WTC11 (cell line): ENCODE measurements at places on chromosomes 4 and X.

- no peak overlapping the region for H3K4me3 ChIP-seq
- no peak overlapping the region for H3K27ac ChIP-seq
- H3K27me3 ChIP-seq: peaks cover 50% of the 10 kb centered on the region
- DNase-seq: no peak
- H3K4me1 ChIP-seq: peaks cover 49% of the 10 kb centered on the region
Observed at GRCh38 chr4:78722320-78722719, 53.8 kb upstream of the BMP2K start.

DNA sequence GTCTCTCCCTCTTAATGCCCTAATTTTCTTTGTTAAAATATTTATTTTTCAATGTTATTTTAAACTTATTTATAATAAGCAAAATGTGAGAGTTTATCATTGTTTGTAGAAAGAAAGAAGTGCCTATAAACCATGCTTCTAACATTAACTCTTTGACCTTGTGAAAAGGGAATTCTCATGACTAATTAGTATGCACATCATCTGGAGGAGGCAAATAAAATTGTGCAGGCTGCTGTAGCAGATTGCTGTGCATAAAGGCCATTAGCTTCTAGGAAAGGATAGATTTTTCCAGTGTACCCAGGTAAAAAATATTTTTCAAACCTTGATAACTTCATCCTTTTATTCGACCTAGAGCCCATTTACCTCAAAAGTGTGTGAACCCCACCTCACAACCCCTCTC, 84.6 kb upstream of the GUCY1A1 start:
- H3K36me3 ChIP-seq: no peaks in the 10 kb centered on the region
- no peak for DNase-seq
- no peaks in the 10 kb centered on the region for H3K27me3 ChIP-seq
- H3K4me3 ChIP-seq: no peak overlapping the region
- H3K27ac ChIP-seq: no peak overlapping the region
- H3K4me1 ChIP-seq: peaks cover 3% of the 10 kb centered on the region; the same call in 1 of the 2 replicates

DNA sequence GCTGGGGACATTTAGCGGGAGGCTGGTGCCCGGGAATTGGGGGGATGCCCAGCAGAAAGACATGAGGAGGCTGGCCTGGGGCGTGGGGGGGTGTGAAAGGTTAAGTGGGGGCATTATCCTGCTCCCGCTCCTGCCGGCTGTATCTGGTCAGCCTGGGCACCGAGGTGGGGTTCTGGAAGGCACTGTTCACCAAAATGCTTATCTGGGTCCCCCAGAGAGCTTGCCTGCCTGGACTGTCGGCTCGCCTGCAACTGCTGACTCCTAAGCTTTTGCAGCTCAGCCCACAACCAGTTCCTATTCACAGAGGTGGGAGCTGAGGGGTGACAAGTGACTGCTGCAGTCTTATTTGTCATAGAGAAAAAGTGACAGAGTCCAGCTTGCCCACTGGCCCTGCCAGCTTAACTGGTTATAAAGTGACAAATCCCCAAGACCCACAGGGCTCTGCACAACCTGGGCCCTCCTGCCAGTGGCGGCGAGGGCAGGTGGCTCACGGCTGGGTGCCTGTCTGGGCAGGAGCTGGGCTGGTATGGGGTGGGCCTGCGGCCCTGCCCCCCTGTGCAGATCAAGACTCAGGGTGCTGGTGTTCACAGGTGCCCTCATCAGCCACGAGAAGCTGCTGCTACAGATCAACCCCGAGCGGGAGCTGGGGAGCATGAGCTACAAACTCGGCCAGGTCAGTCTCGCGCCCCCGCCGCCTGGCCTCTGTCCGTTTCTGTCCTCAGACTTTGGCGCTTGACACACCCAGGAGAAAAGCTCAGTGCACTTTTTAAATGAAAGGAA, 23.7 kb upstream of the MSANTD1 start:
- peaks cover 50% of the 10 kb centered on the region for H3K36me3 ChIP-seq
- DNase-seq: no peak
- no peak overlapping the region for H3K4me3 ChIP-seq
- no peaks in the 10 kb centered on the region for H3K4me1 ChIP-seq

GRCh38 chr4:153705743-153706468, 21.8 kb downstream of the TLR2 start:
- no peaks in the 10 kb centered on the region for H3K36me3 ChIP-seq
- no peaks in the 10 kb centered on the region for H3K4me1 ChIP-seq
- no peak for DNase-seq
- H3K27me3 ChIP-seq: peaks cover 14% of the 10 kb centered on the region
- no peak overlapping the region for H3K4me3 ChIP-seq

DNA sequence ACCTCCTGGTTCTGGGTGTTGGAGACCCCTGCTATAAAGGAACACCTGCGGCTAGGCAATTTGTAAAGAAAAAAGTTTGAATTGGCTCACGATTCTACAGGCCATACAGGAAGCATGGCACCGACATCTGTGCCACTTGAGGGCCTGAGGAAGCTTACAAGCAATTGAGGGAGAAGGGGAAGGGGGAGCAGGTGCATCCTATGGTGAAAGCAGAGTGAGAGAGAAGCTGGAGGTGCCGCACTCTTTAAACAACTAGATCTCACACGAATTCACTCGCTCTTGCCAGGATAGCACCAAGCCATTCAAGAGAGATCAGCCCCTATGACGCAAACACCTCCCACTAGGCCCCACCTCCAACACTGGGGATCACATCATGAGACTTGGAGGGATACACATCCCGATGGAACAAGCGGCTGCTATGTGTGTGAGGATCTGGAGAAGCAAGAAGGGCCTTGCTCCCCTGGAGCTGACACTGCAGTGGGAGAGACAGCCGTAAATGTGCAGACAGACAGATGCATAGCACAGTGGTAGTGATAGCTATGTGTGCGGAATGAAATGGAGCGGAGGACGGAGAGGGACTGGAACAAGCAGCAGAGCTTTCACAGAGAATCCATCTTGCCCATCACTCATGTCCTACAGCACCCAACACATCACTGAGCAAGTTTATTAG, 60.7 kb upstream of the HELT start:
- no peak for DNase-seq
- peaks cover 9% of the 10 kb centered on the region; the same call in 1 of the 2 replicates for H3K4me1 ChIP-seq
- H3K27me3 ChIP-seq: peaks cover 2% of the 10 kb centered on the region; the same call in 1 of the 2 replicates
- no peak overlapping the region for H3K4me3 ChIP-seq
- no peak overlapping the region for H3K27ac ChIP-seq

DNA sequence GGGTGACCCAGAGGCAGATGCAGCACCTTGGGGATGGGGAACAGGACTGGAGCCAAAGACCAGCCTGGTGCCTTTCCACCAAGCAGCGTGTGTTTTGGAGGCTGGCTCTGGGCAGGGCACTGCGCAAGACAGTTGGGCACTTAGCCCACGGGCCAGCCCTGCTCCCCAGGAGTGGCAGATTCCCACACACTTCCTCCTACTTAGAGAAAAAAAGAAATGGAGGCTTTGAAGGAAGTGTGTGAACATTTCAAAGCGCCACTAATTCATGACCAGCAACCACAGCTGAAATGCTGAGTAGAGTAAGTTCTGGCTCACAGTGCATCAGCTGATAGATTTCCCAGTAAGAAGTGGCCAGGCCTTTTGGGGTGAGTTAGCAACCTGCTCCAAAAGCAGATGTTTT, 54.9 kb upstream of the LGI2 start:
- no peak for DNase-seq
- H3K4me1 ChIP-seq: peaks cover 18% of the 10 kb centered on the region
- no peaks in the 10 kb centered on the region for H3K36me3 ChIP-seq

- H3K4me1 ChIP-seq: peaks cover 3% of the 10 kb centered on the region; the same call in 1 of the 2 replicates
- no peaks in the 10 kb centered on the region for H3K36me3 ChIP-seq
- H3K27ac ChIP-seq: no peak overlapping the region
- DNase-seq: no peak
- no peak overlapping the region for H3K4me3 ChIP-seq
Observed at GRCh38 chr4:129261584-129261983, 165.6 kb downstream of the C4orf33 start.

GRCh38 chr4:118881512-118882146, 7.0 kb upstream of the SYNPO2 start:
- peak overlapping the region; percentile 73; the same call in 1 of the 2 replicates for H3K27ac ChIP-seq
- no peak overlapping the region for H3K4me3 ChIP-seq
- H3K4me1 ChIP-seq: peaks cover 14% of the 10 kb centered on the region
- H3K36me3 ChIP-seq: peaks cover 20% of the 10 kb centered on the region
- DNase-seq: no peak
- no peaks in the 10 kb centered on the region for H3K27me3 ChIP-seq

- no peak overlapping the region for H3K4me3 ChIP-seq
- no peaks in the 10 kb centered on the region for H3K27me3 ChIP-seq
- peaks cover 4% of the 10 kb centered on the region; the same call in 1 of the 2 replicates for H3K4me1 ChIP-seq
Observed at GRCh38 chrX:139559383-139560042, 29.0 kb downstream of the F9 start.

GRCh38 chrX:37989304-37989703, 17.0 kb upstream of the SYTL5 start:
- H3K4me1 ChIP-seq: peaks cover 8% of the 10 kb centered on the region
- no peaks in the 10 kb centered on the region for H3K36me3 ChIP-seq
- H3K27me3 ChIP-seq: no peaks in the 10 kb centered on the region
- H3K4me3 ChIP-seq: no peak overlapping the region
- H3K27ac ChIP-seq: no peak overlapping the region

DNA sequence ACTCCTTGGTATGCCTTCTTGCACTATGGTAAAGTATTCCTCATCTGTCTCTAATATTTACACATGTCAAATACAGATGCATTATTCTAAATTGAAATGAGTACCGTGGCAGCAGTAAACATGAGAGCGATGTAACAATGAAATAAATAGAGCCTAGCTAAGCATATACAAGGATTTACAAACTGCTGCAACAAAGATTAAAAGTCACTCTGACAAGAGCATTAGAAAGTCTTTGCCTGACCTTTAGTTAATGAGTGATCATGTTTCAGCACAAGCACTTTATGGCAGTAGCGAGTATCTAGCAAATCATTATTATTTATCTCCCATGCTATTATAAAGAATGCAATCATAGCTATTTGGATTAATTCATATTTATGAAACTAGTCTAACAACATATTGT, 547.0 kb upstream of the NDST4 start:
- H3K4me3 ChIP-seq: no peak overlapping the region
- H3K4me1 ChIP-seq: peaks cover 20% of the 10 kb centered on the region
- no peaks in the 10 kb centered on the region for H3K36me3 ChIP-seq
- no peak for DNase-seq

DNA sequence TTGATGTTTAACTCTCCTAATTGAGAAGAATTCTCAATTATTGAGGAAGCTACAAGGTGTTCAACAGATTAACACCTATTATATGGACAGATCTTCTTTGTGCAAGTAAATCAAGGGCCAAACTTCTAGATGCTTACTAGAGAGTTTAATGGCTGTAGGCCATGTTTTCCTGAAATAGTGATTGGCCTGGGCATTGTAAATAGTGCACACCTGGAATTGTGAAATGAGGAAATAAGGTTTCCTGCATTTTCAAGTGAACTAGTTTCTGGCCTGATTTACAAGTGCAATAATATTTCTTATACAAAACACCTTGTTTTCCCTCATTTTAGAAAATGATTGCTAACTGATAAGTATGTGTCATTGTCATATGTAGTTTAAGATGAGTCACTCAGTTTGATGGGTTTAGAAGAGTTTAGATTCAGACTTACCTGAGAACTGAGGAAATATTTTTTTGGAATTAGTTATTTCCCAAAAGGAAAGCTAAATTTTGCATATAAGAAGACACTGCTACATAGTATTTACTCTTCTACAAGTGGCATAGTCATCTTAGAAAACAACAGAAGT, 21.2 kb downstream of the AFF1 start:
- peaks cover 86% of the 10 kb centered on the region for H3K4me1 ChIP-seq
- no peaks in the 10 kb centered on the region for H3K27me3 ChIP-seq
- peaks cover 32% of the 10 kb centered on the region for H3K36me3 ChIP-seq
- no peak for DNase-seq
- peak overlapping the region; percentile 59 for H3K27ac ChIP-seq

DNA sequence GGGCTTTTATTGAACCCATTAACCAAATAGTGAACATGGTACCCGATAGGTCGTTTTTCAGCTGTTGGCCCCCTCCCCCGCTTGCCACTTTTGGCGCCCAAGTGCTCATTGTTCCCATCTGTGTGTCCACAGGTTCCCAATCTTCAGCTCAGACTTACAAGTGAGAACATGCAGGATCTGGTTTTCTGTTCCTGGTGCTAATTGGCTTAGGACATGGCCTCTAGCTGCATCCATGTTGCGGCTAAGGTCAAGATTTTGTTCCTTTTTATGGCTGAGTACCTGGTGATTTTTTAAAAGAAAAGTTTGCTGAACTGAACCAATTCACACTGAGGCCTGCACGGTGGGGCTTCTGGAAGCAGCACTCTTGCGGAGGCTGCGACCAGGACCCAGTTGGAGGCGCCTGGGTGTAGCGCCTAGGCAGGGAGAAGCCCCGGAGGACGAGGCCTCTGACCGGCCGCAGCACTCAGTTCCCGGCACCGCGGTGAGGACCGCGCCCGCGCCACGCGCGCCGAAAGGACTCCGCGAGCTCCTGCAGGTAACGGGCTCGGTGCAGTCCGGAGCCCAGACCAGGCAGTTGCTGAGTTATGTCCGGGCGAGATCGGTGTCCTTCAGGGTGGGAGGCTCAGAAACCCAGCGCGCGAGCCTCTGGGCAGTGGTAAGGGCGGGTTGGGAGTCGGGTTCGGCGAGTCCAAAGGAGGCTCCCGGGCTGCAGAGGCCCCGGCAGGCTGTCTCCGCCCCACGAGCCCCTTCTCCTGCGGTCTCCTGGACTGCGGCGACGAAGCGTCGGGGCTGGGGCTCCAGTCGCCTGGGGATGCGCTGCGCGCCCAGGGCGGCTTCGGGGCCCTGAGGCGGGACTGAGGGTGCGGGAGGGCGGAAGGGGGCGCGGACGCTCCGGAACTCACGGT, 15.8 kb upstream of the SLC25A4 start:
- H3K36me3 ChIP-seq: peaks cover 13% of the 10 kb centered on the region
- H3K27me3 ChIP-seq: peaks cover 35% of the 10 kb centered on the region
- peak; percentile 53 for DNase-seq
- no peak overlapping the region for H3K27ac ChIP-seq
- H3K4me1 ChIP-seq: peaks cover 12% of the 10 kb centered on the region

GRCh38 chr4:185309770-185310169, 86.0 kb downstream of the LRP2BP start:
- H3K27ac ChIP-seq: no peak overlapping the region; the same call in 1 of the 2 replicates
- DNase-seq: no peak
- H3K36me3 ChIP-seq: peaks cover 28% of the 10 kb centered on the region
- H3K27me3 ChIP-seq: no peaks in the 10 kb centered on the region

GRCh38 chrX:142249721-142250120, 44.6 kb upstream of the MAGEC2 start:
- H3K4me3 ChIP-seq: no peak overlapping the region
- no peaks in the 10 kb centered on the region for H3K4me1 ChIP-seq
- H3K36me3 ChIP-seq: peaks cover 5% of the 10 kb centered on the region; the same call in 1 of the 2 replicates
- DNase-seq: no peak

DNA sequence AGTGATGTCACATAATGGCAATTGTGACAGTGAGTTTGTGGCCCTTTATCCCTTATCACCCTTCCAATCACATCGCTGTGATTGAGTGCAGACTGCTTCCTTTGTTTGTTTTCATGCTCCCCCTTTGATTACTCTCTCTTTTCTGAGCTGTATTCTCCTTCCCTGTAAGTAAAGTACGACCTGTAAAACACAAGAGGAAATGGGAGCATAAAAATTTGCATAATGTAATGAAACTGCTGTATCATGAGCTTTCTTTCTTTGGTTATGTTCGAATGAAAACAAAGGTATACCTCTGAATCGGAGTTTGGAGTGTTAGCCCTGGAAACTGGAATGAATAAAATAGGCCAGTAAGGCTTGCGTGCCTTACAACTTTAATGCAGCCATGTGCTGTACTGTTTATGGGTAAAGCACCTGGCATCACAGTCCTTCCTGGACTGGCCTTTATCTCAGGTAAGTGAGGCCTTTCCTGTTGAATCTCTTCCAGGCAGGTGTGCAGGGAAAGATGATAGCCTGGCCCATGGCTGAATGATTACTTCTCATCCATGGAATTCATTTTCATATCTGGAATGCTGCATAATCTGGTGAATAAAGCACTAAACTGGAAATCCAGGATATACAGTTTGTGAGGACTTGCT, 26.6 kb upstream of the HS3ST1 start:
- no peak for DNase-seq
- no peak overlapping the region for H3K27ac ChIP-seq
- H3K27me3 ChIP-seq: peaks cover 3% of the 10 kb centered on the region; the same call in 1 of the 2 replicates
- peaks cover 4% of the 10 kb centered on the region; the same call in 1 of the 2 replicates for H3K4me1 ChIP-seq
